ENCODE measurements at places on chromosomes 4 and X.

GRCh38 chrX:101349193-101349562 lies 636 bp upstream of the TIMM8A start:
- DNase-seq, result no peak

DNA sequence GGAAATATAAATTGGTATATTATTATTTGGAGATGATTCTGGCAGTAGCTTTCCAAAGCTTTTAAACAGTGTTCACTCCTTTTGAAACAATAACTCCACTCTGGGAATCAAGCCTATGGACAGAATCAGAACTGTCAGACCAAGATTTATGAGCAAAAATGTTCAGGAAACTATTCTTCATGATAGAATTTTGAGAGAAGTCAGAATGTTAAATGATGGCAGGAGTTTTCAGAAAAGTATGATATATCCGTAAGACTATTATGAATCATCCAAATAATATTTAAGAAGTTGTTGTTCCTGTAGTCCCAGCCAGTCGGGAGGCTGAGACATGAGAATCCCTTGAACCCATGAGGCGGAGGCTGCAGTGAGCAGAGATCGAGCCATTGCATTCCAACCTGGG lies 50.5 kb upstream of the ADGRG2 start:
- no peak for DNase-seq

DNA sequence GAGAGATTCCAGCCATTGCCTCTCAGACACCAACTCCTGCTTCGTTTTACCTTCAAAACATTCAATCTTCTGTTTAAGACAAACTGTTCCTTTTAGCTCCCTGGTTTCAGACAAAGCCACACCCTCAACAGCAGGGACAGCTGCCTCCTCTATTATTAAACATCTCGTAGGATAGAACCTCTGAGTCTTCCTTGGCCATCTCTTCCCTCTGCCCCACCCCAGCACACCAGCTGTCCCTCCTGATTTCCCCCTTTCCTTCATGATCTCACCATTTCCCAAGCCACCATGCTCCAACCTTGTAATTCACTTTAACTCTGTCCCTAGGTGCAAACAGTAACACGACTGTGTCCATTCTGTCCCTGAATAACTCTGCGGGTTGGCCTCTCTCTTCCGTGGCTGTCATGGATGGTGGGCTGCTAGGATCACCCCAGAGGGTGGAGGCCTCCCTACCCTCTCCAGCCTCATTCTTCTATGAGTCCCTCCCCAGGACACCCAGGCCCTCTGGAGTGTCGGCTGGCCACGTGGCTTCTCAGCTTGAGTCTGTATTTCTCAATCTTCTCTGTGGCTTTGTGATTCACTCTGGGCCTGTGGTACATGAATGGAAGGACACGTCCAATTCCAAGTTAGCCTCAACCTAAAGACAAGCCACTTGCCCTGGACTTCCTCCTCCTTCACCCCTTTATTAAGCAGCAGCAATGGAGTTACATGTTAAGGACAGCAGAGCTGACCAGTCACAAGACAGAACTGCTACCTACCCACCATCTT lies 349.9 kb downstream of the FBXW7 start:
- DNase-seq, result no peak

DNA sequence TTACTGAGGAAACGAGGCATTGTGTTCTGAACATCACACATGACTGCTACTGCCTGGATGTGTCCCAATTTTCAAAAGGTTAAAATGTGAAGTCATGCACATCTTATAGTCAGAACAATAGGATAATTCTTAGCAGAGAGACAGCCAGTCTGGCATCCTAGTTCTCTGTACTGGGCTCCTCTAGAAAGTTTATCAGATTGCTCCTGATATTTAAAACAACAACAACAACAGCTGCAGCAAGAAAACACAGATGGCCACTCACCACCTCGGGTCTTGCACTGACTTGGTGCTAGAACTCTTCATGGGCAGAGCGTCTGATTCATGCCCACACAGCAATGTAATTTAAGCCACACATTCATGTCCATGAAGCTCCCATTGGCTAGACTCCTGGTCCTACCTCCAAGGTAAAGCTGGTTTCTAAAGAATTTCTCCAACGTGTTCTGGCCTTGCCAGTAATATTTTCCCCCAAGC lies 33.3 kb upstream of the SLC2A9 start:
- no peak for DNase-seq

DNA sequence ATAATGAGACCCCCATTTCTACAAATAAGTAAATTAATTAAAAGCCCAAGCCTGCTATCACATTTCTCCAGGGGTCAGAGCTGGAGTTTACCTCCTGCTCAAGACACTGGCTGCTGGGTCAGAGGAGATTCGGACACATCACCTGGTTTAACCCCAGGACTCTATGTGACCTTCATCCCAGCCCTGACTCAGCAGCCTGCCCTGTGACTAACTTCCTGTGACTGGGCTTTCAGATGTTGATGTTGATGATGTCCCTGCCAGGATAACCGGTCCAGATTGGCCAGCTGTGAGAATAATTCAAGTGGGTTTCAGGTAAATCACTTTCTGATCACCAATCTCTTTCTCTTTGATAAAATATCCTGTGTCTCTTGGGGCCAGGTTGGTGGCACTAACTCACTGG lies 102.4 kb upstream of the MAML3 start:
- DNase-seq, result no peak

GRCh38 chr4:64643841-64644240 lies 234.6 kb upstream of the TECRL start:
- no peak for DNase-seq

DNA sequence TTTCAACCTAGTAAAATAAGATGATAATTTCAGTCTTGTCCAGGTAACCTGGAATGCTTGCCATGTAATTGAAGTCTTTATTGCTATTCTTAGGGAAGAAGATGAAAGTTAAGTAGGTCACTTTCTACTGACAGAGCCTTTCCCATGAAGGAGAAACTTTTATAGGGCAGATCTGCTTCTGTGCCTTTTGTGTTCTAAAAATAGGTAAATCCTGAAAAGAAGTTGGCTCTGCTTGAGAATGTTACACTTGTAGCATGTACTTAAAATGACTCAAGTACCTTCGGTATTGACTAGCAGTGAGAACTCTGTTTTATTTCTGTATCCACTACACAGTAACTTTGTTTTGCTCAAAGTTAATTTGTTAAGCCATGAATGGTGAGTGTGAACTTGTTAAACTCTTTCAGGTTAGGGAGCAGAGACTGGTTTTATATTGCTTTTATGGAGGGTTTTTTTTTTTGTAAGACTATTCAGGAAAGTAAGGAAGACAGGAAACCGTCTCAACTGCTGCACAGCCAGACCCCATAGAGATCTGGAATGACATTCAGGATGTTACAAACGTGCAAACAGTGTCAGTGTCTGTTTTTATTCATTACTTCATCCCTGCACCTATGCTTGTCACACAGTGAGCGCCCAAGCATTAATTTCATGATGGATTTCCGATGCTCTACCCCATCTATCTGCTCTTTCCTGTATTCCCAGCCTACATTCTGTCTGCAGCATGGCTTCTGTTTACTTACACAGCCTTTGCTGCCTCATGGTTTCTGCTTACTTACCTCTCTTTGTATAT lies 53.0 kb downstream of the SEPTIN11 start:
- DNase-seq, result no peak

DNA sequence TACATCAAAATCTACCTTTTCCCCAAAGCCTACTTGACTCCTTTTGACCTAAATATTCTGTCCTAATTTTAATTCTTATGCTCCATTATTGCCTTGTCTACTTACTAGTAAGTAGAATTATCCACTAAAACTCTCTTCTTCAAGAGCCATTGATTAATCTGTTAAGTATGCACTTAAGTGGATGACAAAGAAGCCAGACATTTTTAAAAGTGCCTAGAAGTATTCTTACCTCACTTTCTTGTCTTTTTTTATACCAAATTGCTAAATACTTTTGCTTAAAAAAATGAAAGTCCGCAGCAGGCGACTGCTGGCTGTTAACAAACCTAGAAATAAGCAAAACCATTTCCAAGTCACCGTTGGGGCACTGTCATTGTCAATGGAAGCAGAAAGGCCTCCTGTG lies 20.1 kb upstream of the FRMPD4 start:
- DNase-seq, result no peak

DNA sequence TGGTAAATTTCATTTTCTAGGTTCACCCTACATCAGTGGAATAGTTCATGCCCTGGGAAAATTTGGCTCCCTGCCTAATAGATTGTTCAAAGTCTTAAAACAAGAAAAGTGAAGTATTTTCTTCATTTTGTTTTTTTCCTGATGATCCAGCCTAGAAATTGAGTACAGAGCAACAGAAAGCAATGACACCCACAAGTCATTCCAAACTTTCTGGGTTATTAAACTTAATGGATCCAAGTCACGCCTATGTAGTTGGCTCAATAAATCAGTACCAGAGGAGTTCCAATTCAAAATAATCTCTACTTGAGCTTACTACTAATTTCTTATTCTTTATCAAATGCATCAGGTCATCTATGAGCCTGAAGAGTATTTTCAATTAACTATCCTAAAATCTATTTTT lies 937.6 kb upstream of the SLIT2 start:
- DNase-seq, result peak; percentile 54

- DNase-seq, result peak; percentile 31
These were observed 43.2 kb upstream of the RBM47 start for GRCh38 chr4:40672528-40673522.

DNA sequence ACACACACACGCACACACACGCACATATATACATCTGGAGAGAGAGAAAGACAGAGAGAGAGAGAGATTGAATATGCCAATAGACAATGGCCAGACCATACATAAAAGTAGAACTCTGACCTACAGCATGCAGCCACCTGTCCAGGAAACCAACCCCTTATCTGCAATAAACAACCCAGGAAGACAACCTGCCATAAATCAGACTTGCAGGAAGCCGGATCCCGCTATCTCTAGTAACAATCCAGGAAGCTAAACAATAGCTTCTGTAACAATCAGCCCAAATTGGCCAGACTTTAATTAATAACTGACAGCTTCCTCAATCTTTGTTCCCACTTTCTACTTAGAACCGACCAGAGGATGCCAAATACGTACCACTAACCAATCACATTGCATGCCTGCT lies 173.2 kb downstream of the LDB2 start:
- no peak for DNase-seq

DNA sequence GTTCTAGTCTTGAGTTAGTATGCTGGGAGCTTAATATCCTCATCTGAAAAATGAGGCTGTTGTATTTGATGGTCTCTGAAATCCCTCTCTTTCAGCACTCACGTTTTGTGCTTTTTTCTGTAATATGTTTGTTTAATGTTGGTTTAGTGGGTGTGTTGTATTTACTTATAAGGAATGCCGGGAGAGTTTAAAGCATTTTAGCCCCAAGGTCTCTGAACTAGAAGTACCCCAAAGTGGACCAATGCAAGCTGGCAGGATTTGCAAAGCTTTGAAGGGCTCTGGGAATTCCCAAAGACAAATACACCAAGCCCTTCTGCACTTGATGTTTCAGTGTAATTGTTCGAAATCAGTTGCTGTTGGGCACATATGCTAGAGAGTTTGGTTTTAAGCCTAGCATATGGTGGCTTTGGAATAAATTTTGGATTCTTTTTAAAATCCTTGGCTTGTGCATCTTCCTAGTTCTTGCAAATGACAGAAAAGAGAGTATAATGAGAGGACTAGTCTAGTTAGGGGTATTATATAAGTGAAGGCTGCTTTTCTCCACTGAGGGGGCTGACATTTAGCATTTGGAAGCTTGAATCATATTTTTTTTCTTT lies 371.4 kb upstream of the BOD1L1 start:
- DNase-seq, result no peak

DNA sequence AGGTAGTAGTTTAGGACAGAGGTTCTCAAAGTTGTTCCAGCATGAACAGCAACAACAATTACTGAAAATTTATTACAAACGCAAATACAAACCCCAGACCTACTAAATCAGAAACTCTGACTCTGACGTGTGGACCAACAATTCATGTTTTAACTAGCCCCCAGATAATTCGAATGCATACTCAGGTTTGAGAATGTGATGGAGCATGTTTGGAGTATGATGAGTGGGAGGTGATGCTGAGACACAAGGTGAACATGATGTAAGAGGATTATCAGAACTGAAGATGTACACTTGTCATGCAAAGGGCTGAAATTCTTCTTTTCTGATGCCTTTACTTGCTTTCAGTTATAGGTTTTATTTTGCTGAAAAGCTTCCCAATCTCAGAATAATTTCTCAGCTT lies 323.0 kb downstream of the INPP4B start:
- DNase-seq, result no peak

- no peak for DNase-seq
These were observed 80.0 kb downstream of the ALPK1 start for GRCh38 chr4:112377171-112377570.

DNA sequence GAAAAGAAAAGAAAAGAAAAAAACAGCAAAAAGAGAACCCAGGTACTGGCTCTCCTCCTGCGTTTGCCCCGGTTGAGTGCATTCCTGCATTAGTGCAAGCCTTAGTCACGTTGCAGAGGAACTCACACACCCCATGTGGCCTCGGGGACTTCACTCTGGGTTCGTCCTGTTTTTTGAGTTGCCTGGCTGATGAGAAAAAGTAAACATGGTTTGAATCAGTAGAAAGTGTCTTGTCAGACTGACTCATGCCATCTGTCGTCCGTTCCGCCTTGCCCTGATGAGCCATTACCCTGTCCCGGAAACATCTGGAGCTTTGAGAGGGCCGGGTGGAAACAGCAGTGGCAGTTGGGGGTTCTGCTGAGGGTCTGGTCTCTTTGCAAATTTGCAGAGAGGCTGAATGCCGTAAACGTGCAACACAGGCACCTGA lies 16.3 kb downstream of the CD99 start:
- peak; percentile 62 for DNase-seq

- DNase-seq, result peak; percentile 64
These were observed at the start of gene PRDM5 for GRCh38 chr4:120922381-120923206. Gene PRDM5 (minus strand): TSS chr4:120922726. CDS start chr4:120922608, 118 bp downstream.

- no peak for DNase-seq
These were observed 162.4 kb downstream of the ASB9 start for GRCh38 chrX:15107367-15107988.

- no peak for DNase-seq
These were observed 2.0 kb downstream of the NYX start for GRCh38 chrX:41449131-41449530.

DNA sequence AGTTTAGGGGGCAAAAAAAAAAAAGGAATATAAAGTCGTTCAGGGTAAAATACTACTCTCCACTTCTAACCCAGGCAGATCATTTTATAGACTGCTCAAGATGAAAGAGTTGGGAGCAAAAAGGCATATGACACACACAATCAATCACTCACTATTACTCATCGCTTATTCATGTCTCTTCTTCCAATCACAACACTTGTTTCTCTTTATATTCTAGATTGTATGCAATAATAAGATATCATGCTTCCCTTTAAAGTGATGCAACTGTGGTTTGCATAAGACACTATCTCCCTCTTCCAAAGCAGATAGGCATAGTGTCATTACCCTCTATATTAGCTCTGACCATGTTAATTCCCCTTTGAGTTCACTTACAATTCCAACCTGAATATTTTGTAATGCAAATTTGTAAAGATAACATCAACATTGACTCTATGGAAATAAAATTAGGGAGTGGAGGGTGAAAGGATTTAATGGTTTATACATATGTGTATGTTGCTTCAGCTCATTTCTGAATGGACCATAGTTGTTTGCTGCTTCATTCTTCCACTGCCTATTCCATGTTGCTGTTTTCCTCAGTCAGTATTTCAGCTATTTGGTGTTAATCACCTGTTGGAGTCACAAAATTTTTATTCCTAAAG lies 154.9 kb upstream of the EPHA5 start:
- no peak for DNase-seq

Measured in renal pelvis (tissue), 12 donors.